ENCODE measurements at places on chromosomes 6 and 20.

GRCh38 chr20:38885357-38885756, 40.9 kb upstream of the FAM83D start:
- no peak for DNase-seq

- DNase-seq: peak; percentile 85
These were observed 23.9 kb upstream of the TOP1 start for GRCh38 chr20:41004531-41005360.

DNA sequence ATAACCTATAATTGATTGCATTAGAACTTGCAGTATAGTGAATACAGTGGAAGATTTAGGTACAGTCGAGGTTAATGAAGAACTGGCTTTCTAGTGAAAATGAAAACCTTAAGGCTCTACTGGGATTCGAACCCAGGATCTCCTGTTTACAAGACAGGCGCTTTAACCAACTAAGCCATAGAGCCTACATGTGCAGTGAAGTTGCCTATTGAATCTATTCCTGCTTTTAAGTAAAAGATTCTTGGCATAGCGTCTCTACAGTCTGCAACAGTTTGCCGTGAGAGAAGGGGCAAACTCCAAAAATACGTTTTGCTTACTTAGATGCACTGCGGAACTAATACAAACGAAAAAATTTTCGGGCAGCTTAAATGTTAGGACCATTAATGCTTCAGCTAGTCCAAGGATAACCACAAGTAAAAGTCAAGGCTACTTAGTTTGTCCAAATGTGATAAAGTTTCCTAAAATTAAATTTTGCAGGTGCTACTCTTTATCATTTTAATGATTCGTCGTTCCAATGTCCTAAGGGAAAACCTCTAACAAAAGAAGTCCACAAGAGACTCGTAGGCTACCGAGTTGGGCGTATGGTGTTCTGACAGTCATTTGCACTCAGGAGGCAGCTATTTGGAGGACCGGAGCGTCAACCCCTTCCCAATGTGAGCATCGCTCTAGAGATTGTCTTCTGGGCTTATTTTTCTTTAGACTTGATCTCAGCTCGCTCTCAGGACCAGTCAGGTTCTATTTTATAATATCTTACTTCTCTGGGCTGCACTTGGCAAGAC, 31.3 kb upstream of the ZSCAN23 start:
- peak; percentile 68 for DNase-seq

GRCh38 chr6:138092686-138093085, 14.5 kb downstream of the PERP start:
- DNase-seq: no peak

- no peak for DNase-seq
These were observed 53.4 kb downstream of the PTCHD4 start for GRCh38 chr6:48057601-48058000.

GRCh38 chr6:151402228-151402627, 10.9 kb upstream of the ZBTB2 start:
- DNase-seq: no peak

GRCh38 chr6:14881398-14881797, 364.5 kb upstream of the JARID2 start:
- DNase-seq: peak; percentile 64

- no peak for DNase-seq
These were observed 165.4 kb downstream of the OGFRL1 start for GRCh38 chr6:71454056-71454455.

DNA sequence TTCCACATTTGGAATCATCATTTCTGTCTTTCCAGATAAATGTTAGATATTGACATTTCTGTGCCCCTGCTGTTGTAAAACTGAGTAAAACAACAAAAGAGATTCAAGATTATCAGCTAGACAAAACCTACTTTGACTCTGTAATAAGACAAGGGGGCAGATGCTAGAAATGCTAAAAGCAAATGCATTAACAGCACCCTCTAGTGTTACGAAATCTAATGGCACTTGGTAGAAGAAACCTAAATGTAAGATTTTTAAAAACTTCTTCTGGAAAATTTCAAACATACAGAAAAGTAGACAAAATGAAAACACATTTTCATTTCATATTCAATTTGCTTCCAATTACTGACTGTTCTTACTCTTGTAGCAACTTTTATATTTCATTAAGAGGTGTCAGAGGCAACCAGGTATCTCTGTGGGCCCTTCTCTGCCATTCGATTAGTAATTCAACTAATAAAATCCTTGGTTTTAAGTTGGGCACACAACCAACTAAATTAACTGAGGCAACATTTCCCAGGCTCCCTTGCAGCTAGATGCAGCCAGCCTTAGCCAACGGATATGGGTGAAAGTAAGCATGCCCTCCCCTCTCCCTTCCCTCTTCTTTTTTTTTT, 45.0 kb downstream of the SLC23A2 start:
- peak; percentile 77 for DNase-seq

DNA sequence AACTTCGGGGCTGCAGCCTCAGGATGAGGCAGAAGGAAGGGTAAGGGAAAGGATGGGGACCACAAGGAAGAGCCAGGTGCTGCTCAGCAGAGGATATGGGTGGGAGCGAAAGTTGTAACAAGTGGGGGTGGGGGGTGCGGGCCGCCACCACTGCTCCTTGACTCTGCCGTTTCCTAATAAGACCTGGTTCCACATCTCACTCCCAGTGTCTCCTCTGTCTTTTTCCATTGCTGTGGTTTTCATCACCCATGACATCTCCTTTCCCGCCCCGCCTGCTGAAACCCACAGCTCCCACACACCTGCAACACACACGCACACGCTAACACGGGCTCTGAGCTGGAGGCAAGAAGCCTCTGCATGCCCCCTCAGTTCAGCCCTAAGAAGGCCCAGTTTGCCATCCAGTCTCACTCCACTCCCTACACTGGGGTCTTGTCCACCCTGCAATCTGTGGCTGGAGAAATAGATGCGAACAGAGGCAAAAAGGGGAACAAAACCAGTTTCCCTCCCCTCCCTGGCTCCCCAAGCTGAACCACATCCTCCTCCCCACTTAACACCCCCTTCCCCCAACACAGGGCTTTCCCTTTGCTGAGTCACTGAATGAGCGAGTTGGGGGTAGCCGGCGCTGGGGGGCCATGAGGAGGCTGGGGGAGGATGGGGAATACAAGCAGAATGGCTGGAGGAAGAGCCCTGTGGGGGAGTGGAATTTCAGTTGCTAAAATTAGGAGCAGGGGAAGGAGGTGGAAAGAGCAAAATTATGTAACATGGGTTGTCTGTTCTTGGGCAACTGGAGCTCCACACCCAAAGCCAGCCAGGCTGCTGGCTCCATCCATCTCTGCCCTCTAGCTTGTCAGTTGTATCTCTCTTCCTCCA, 11.5 kb downstream of the NFKBIL1 start:
- DNase-seq: peak; percentile 74

GRCh38 chr6:56724455-56724854, 81.8 kb upstream of the DST start:
- DNase-seq: no peak

- no peak for DNase-seq
These were observed 53.6 kb upstream of the CST7 start for GRCh38 chr20:24895431-24895830.

DNA sequence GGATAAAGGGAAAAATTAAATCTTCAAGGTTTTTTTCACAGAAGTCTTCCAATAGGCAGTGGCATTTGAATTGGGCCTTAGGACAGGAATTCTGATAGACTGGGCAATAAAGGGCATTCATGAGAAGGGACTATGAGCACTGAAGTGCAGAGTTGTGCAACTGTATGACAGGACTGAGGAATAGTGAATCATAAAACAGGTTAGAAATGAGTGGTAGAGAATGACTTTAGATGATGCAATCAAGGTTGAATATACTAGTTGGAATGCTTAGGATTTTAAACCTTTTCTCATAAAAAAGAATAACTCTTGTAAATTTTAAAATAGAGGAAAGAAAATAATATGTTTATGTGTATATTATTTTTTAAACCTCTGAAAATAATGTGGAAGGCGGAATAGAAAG, 944.7 kb downstream of the PHF3 start:
- no peak for DNase-seq
